ENCODE measurements at places on chromosomes 11 and 22.

- no peak for DNase-seq
Measured at GRCh38 chr11:28123151-28123581, 15.0 kb downstream of the METTL15 start.

- no peak for DNase-seq
Measured at GRCh38 chr22:17841836-17842235, 67.6 kb upstream of the BID start.

GRCh38 chr11:91872243-91872642 is 352.4 kb upstream of the FAT3 start:
- no peak for DNase-seq

GRCh38 chr11:23543651-23544222 is 683.5 kb upstream of the CCDC179 start:
- DNase-seq = no peak

GRCh38 chr11:83711106-83711527 is 424.9 kb upstream of the CCDC90B start:
- DNase-seq = no peak

- DNase-seq = no peak
Measured at GRCh38 chr11:16921019-16921418, 93.2 kb downstream of the PLEKHA7 start.

GRCh38 chr11:111737444-111738210 is 28.6 kb downstream of the PPP2R1B start:
- no peak for DNase-seq

DNA sequence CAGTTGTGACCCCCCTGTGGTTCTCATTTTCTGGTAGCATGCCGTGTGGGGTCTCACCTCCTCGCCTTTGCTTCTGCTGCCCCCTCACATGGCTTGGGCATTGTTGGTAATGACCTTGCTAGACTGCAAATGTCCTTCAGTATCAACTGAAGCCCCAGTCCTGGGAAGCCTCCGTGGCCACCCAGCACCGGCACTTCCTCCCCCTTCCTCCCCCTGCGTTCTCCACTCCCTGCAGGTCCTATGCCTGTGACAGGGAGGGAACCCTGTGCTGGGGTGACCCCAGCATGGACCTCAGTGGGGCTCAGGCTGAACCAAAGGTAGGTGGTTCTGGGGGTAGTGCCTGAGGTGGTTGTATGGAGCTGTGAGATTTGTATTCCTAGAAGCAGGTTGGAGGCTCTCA is 5.9 kb downstream of the ST3GAL4 start:
- no peak for DNase-seq

DNA sequence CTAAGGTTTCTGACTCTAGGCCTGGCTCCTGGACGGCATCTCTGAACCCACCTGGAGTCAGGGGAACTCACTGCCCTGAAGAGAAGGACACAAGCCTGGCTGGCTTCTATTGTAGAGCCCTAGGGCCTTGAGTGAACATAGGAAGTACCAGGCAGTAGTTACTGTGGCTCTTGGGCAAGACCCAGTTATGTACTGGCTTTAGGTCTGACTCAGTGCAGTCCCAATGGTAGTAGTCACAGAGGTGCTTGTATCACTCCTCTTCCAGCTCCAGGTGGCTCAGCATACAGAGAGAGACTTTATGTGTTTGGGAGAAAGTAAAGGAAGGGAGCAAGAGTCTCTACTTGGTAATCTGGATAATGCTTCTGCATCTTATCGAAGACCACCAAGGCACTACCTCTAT is 13.9 kb upstream of the PAK1 start:
- DNase-seq = no peak

All from activated CD4-positive, alpha-beta T cell treated with anti-CD3 and anti-CD28 coated beads, Interleukin-2, amount 10 ng/mL, durations not matched to agents 24 days and 14 days (primary cell).